T-helper 9 cell (primary cell): ENCODE measurements at places on chromosomes 16 and 17.
A peak's percentile ranks its signal among the peaks of the same experiment; 100 is the strongest.

GRCh38 chr17:61361084-61361483 lies 38.6 kb upstream of the TBX2 start:
- no peak for DNase-seq

GRCh38 chr16:87974178-87974577 lies 22.9 kb downstream of the BANP start:
- no peak for DNase-seq

- peak; percentile 63 for DNase-seq
Observed at GRCh38 chr16:87550495-87550961, 51.8 kb upstream of the JPH3 start.

- DNase-seq: no peak
Observed at GRCh38 chr17:44209786-44210341, 9.6 kb downstream of the UBTF start.

- DNase-seq: no peak
Observed at GRCh38 chr17:13740686-13741085, 139.0 kb upstream of the HS3ST3A1 start.

GRCh38 chr17:79326814-79327213 lies 252.2 kb downstream of the ENGASE start:
- no peak for DNase-seq
